ENCODE measurements at places on chromosomes 11 and 22.

DNA sequence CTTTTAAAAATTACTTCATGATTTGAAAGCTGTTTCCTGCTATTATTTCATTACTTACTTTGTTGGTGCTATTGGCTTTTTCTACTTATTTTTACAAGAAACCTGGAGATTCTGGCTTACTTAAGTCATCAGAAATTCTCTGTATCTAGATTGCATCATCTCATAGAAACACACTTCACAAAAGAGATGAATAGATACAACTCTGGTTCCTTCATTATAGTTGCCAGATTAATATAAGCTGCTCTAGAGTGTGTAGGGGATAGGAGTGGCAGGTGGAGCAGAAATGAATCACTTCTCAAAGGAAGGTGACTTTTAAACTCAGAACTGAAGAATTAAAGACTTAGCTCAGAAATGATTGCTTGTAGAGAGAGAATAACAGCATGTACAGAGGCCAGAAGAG lies 20.0 kb downstream of the CYP2R1 start:
- DNase-seq = no peak

DNA sequence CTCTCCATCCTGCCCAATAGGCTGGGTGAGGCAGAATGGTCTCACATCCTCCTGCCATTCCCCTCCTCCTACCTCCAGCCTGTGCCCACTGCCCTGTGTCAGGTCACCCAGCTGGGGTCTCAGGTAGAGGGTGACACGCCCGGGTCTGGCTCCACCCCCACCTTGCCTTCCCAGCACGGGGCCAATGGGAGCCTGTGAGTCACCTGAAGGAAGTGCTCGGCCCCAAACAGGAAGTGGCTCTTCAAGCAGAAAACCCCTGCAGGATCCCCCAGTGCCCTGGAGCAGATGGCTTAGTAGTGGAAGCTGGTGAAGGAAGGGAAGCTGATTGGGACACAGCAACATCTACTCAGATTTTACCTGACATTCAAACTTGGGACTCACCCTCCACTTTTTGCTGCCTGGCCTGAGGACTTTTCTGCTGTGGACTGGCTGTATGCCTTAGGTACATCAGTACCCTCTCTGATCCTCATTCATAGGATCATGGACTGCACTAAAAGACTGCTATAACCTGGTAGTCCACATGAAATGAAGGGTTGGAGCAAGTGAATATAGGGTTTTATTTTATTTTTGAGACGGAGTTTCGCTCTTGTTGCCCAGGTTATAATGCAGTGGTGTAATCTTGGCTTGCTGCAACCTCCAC lies 33.4 kb downstream of the GDPD5 start:
- DNase-seq = peak; percentile 12

DNA sequence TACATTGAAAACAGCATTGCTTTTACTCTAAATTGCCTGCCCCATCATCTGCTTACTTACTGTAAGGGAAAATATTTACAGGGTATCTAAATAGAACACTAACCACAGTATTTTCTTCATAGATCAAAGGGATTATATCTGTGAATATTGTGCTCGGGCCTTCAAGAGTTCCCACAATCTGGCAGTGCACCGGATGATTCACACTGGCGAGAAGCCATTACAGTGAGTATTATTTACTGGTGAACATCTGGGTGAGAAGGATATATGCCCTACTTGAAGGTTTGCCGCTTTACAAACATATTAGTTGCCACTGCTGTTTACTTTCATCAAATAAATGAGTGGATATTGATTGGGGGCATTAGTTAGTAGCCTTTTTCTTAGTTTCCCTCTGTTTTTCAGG lies 5.9 kb upstream of the CNTF start:
- no peak for DNase-seq

- no peak for DNase-seq
Measured at GRCh38 chr22:22929381-22930221, 42.0 kb downstream of the IGLL5 start.

- DNase-seq = no peak
Measured at GRCh38 chr22:19086896-19087295, 35.3 kb downstream of the DGCR2 start.
